Activated CD8-positive, alpha-beta memory T cell treated with anti-CD3 and anti-CD28 coated beads for 4 hours (primary cell): ENCODE measurements at places on chromosomes 16 and 17.
A peak's percentile ranks its signal among the peaks of the same experiment; 100 is the strongest.

- no peak for DNase-seq
These were observed 86.8 kb downstream of the AXIN2 start for GRCh38 chr17:65474660-65475059.

DNA sequence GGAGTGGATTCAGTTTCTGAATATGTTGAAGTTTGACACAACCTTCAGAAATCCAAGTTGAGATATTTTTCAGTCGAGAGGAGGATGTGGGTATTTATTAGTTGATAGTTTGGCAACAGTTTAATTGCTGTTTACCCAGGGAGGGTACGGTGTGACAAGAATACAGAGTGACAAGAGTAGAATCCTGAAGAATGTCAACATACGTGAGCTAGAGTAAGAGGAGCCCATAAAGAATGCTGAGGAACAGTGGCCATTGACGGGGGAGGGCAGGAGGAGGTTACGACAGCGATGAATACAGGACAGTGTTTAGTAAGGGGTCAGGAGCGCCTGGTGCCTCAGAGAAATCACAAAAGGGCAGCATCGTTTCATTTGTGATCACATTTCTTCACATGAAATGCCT lies 76.5 kb downstream of the AATF start:
- no peak for DNase-seq

DNA sequence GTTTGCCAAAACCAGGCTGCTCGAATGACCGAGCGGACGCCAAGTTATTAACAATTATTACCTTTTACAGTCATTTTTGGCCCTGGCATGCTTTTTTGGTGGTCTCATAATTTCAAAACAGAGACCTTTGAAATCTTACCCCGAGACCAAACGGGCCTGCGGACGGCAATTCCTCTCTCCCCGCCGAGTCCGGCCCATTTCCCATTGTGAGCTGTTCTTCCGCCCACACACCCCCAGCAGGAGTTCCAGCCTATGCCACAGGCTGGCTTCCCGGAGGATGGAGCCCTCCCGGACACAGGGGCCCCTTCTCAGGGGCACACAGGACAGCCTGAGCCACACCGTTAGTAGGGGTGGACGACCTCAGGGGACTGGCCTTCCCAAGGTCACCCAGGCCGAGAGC lies 130.7 kb downstream of the C16orf95 start:
- DNase-seq, result no peak

GRCh38 chr17:51718983-51719382 lies 439.5 kb downstream of the CA10 start:
- DNase-seq, result no peak

- no peak for DNase-seq
These were observed 82.4 kb upstream of the SOX9 start for GRCh38 chr17:72038427-72038826.

DNA sequence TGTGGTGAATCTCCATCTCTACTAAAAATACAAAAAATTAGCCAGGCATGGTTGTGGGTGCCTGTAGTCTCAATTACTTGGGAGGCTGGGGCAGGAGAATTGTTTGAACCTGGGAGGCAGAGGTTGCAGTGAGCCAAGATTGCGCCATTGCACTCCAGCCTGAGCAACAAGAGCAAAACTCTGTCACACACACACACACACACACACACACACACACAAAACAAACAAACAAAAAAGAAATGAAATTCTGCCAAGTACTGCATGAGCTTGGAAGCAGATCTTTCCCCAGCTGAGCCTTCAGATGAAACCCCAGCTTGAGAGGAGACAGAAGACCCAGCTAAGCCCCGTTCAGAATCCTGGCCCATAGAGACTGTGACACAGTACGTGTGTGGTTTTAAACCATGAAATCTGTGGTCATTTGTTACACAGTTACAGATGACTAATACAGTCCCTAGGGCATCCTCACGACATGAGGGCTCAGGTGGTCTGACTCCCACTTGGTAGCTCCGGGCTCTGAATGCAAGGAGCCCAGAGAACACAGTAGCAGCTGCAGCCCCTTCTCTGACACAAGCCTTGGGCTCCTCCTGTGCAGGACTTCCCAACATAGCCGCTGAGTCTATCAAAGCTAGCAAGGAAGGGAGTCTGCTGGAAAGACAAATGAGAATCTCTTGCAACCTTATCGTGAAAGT lies 132.8 kb downstream of the SEC14L1 start:
- DNase-seq, result no peak

DNA sequence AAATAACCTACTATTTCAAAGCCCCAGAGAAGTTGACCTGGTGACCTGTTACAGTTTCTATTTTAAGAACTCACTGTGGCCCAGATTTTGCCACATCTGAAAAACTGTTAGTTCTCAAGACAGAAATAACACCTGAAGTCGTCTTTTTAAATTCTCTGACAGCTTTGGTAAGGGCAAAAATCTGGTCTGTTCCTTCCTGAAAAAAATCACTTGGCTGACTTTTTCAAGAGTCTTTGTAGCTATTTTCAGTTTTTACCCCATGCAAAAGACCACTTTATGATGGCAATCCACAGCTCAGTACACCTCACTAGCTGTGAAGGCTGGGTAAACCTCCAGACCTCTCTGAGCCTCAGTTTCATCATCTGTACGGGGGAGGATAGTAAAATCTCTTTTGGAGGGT lies 60.7 kb upstream of the SREBF1 start:
- DNase-seq, result no peak

GRCh38 chr16:85722128-85722893 lies 28.6 kb downstream of the C16orf74 start:
- no peak for DNase-seq

- no peak for DNase-seq
These were observed 6.7 kb downstream of the TMEM92 start for GRCh38 chr17:50280801-50281441.

GRCh38 chr17:7025245-7025644 lies 2.4 kb downstream of the BCL6B start:
- DNase-seq, result no peak

- no peak for DNase-seq
These were observed 15.0 kb downstream of the ACSM5 start for GRCh38 chr16:20424129-20424866.

GRCh38 chr17:66900126-66901010 lies 64.1 kb upstream of the CACNG4 start:
- no peak for DNase-seq

- no peak for DNase-seq
These were observed 253.2 kb upstream of the HSBP1 start for GRCh38 chr16:83554540-83554939.

GRCh38 chr17:27530764-27531391 lies 74.6 kb downstream of the KSR1 start:
- no peak for DNase-seq

- no peak for DNase-seq
These were observed 1.3 kb upstream of the MPG start for GRCh38 chr16:76535-77272.

DNA sequence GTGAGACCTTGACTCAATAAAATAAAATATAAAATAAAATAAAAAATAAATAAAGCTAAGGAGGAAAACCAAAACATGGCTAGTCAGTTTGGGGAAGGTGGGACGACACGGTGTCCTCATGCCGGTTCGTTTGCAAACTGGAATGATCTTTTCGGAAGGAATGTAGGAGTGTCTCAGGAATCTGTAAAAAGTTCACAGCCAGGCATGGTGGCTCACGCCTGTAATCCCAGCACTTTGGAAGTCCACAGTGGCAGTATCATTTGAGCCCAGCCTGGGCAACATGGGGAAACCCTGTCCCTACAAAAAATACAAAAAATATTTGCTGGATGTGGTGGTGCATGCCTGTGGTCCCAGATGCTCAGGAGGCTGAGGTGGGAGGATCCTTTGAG lies 14.7 kb upstream of the RPTOR start:
- no peak for DNase-seq

DNA sequence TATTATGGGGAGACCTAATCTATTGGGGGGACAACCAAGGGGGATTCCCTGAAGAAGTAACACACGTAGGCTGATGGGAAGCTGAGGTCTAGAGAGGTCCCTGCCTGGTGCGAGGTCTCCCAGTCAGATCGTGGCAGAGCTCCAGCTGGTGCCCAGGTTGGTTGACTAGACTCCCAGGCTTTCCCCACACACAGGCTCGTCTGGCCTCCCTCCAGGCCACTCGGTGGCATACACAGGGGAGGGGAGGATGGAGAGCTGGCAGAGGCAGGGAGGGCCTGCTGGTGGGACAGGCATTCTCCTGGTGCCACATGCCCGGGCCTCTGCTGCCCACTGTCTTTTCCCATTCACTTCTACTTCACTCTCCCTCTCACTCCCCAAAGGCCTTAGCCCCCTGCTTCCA lies 8.5 kb upstream of the SOCS3 start:
- DNase-seq, result no peak

DNA sequence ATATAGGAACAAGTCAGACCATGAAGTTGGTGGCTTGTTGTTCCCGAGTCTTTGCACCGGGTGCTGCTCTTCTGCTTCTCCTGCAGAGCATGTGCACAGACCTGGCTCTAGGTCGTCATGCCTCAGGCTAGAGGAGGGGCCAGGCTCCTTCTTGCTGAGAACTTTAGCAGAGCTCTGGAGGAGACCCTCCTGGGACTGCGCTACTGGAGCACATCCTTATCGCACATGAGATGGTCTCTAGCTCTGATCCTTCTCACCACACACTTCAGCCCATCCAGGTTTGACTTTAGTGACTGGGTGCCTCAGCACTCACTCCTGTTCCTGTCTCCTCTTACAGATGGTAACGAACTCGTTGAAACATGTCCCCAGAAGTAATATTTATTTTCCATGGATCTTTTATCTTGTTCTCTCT lies 14.9 kb downstream of the FOXK2 start:
- no peak for DNase-seq

DNA sequence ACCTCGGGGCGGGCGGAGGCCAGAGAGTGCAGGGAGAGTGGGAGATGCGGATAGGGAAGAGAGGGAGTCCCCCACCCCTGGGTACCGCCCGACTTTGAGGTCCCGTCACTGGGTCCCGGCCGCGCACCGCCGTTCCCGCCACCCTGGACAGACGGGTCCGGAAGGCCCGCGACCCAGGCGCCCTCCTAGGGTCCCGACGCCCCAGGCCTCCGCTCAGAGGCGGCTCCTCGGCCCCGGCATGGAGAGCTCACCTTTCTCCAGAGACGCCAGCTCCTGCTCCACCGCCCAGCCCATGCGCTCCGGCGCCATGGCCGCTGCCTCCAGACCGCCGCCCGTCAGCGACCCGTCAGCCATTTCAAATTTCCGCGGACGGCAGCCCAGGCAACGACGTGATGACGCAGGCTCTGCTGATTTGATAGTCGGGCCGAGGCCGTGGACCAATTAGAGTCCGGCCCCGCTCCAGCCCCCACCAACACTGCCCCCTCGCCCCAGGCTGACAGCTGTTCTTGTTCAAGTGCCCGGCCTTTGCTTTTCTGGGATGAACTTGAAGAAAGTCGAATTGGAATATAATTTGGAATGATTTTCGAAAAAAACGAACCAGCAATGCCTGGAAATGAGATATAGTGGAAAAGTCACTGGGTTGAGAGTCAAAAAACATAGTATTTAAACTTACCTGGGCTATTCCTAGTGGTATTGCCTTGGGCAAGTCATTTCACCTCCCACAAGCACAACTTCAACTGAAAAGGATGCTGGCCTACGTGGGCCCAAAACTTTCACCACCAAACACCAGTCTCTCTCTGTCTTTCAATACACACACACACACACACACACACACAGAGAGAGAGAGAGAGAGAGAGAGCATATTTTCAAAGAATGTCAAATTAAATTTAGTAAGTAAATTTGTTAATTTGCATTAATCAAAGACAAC lies at the start of gene SHCBP1:
Gene SHCBP1, minus strand, starts transcription at position 374 of the 928 bp plus-strand sequence. Its CDS starts 20 bp downstream, at position 354.
- DNase-seq, result peak; percentile 16

- no peak for DNase-seq
These were observed 101.7 kb upstream of the GPR139 start for GRCh38 chr16:20175358-20175757.

DNA sequence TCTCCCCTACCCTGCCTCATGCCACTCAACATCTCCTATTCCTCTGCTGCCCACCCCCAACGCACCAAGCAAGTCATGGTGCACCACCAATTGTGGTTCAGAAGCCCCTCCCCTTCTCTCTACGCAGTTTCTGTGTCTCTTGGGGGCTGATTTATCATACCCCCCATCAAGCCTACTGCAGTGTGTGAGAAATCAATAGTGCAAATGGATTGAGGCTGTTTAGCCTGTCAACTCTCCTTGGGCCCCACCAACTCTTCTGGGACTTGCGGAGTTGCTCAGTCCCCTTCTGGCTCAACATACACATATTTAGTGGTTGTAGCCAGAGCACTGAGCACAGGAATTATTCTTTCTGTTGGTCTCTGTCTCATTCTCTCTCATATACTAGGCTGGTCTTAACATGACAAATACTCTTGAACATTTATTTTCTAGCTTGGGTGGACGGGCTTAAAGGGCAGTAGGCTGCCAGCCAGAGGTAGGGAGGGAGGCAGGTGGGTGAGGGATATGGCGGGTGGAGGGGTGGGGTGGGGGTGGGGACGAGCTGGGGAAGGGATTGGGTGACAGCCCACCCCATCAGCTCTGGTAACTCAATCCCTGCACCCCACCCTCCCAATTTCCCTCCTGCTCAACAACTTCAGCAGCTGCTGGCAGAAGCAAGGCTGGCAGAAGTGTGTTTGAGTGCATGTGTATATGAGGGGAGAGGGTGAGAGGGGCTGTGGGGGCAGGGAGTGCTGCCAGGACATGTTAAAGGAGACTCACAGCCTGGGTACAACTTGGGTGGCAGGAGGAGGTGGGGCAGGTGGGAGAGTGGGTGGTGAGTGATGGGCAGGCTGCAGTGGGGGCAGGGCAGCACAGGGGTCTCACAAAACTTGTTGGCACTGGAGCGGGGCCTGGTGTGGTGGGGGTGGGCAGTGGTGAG lies 4.9 kb downstream of the RARA start:
- DNase-seq, result no peak

DNA sequence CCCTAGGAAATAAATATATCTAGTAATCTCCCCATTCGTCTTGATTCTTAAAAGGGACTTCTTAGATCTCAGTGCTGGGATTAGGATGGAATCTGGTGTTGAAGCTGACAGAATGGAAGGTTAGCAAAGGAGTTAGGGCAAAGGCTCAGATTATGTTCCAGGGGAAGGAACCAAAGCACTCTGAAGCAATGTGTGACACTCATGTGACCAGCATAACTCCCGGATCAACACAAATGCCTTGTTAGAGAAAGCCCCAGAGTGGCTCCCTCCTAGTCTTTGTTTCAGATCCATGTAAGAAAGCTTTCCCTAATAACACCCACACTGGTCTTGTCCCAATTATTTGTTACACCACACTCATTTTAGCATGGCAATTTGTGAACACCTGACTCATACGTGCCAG lies 62.6 kb upstream of the ERN1 start:
- no peak for DNase-seq

- no peak for DNase-seq
These were observed 8.7 kb upstream of the ATP2A3 start for GRCh38 chr17:3972931-3973330.
